A549 treated with dexamethasone at 1 μM for 4 hours (cell line): ENCODE measurements at places on chromosomes 2 and 18. TPM values are rescaled to one million over a fixed set of nuclear protein-coding genes. Genes with fewer than 3 reads are reported as not detected.

Gene TMEM163
- total RNA-seq, result 0.06 to 0.09 TPM (median 0.07 TPM) in 4 of 5 replicates, not detected in the other

Gene TCF7L1
- 7.5 to 12.4 TPM (median 11.6 TPM) in 5 replicates for total RNA-seq

Gene CAPN14
- 0.04 to 0.06 TPM (median 0.05 TPM) in 4 of 5 replicates, not detected in the other for total RNA-seq

Gene GAREM2
- total RNA-seq, result 4.4 to 8.7 TPM (median 7.2 TPM) in 5 replicates

Gene ASNSD1
- total RNA-seq, result 33.8 to 39.9 TPM (median 35.4 TPM) in 5 replicates
